ENCODE measurements at places on chromosomes 12 and 14. TPM values are rescaled to one million over a fixed set of nuclear protein-coding genes. Genes with fewer than 3 reads are reported as not detected.

The KRT1 gene
- 1.8 TPM for total RNA-seq

The AKAP3 gene
- 0.58 TPM for total RNA-seq

The SLC10A1 gene
- total RNA-seq: not detected

The SLC5A8 gene
- total RNA-seq: not detected

The EXOC3L4 gene
- not detected for total RNA-seq

The PLEKHG3 gene
- total RNA-seq: 285 TPM

The ACVRL1 gene
- total RNA-seq: 0.57 TPM

The OTOGL gene
- not detected for total RNA-seq

The GPR84 gene
- 0.59 TPM for total RNA-seq

The GLIPR1L2 gene
- total RNA-seq: 1.6 TPM

The TBX5 gene
- total RNA-seq: not detected

The CCDC197 gene
- total RNA-seq: not detected

The INHBC gene
- 0.35 TPM for total RNA-seq

The HOXC4 gene
- 3.2 TPM for total RNA-seq

The SMARCC2 gene
- 232 TPM for total RNA-seq

The TRMT61A gene
- 8.1 TPM for total RNA-seq

The HVCN1 gene
- 12.5 TPM for total RNA-seq

The SDR9C7 gene
- 0.20 TPM for total RNA-seq

The LRFN5 gene
- not detected for total RNA-seq

The RTN1 gene
- 3.6 TPM for total RNA-seq

The C12orf50 gene
- not detected for total RNA-seq

The SMCO2 gene
- not detected for total RNA-seq

The E2F7 gene
- total RNA-seq: 1.1 TPM

The NRIP2 gene
- not detected for total RNA-seq

The MYF6 gene
- total RNA-seq: not detected

The PARP11 gene
- total RNA-seq: 27.3 TPM

The SOAT2 gene
- total RNA-seq: not detected

The SVOP gene
- not detected for total RNA-seq

The CLECL1 gene
- total RNA-seq: 0.64 TPM

The CCDC88C gene
- 438 TPM for total RNA-seq

The CATSPERB gene
- total RNA-seq: 5.8 TPM

The MMP14 gene
- total RNA-seq: 1.7 TPM

The TDRD9 gene
- total RNA-seq: 1.4 TPM

The DHRS2 gene
- total RNA-seq: 0.50 TPM

The DNAH10 gene
- 0.94 TPM for total RNA-seq

The GXYLT1 gene
- total RNA-seq: 12.7 TPM

The ADAM21 gene
- total RNA-seq: not detected

The AJUBA gene
- 0.56 TPM for total RNA-seq

The GARIN6 gene
- not detected for total RNA-seq

Measured in natural killer cell (primary cell).